ENCODE measurements at places on chromosomes 6 and 20.
A peak's percentile ranks its signal among the peaks of the same experiment; 100 is the strongest.

DNA sequence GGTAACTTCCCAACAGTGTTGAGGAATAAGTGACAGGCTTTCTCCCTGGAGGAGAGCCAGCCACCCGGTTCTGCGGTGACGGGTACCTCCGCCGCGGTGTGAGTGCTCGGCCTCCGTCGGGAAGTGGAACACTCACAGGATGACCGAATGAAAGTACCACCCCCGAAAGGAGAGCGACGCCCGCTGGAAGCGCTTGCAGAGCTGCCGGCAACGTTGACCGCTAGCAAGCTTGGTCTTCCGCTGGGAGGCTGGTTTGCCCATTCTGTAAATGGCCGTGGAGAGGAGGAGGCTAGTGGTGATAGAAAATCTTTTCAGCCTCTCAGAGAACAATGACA lies 614 bp upstream of the TMEM242 start:
- DNase-seq, result peak; percentile 90

- no peak for DNase-seq
These were observed 637 bp downstream of the UBR2 start for GRCh38 chr6:42564506-42564825.

DNA sequence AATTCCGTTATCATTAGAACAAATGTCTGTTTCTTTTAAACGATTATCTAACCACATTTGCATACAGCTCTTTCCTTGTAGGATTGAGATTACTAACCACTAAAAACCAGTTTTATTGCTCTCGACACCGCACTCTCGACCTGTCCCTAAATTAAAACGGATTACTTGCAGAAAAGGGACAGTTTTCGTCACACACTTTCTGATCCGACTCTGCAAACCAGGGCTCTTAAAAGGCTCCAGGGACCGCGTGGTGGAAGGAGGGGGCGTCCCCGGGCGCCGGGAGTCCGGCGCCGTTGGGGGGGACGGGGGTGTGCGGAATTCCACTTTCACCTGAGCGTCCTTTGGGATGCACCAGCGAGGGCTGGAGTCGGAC lies 731 bp downstream of the MAK start:
- DNase-seq, result peak; percentile 4

- DNase-seq, result no peak
These were observed 487.9 kb downstream of the RFPL4B start for GRCh38 chr6:112835078-112835477.

GRCh38 chr6:147534116-147534860 lies 25.8 kb downstream of the SAMD5 start:
- no peak for DNase-seq

DNA sequence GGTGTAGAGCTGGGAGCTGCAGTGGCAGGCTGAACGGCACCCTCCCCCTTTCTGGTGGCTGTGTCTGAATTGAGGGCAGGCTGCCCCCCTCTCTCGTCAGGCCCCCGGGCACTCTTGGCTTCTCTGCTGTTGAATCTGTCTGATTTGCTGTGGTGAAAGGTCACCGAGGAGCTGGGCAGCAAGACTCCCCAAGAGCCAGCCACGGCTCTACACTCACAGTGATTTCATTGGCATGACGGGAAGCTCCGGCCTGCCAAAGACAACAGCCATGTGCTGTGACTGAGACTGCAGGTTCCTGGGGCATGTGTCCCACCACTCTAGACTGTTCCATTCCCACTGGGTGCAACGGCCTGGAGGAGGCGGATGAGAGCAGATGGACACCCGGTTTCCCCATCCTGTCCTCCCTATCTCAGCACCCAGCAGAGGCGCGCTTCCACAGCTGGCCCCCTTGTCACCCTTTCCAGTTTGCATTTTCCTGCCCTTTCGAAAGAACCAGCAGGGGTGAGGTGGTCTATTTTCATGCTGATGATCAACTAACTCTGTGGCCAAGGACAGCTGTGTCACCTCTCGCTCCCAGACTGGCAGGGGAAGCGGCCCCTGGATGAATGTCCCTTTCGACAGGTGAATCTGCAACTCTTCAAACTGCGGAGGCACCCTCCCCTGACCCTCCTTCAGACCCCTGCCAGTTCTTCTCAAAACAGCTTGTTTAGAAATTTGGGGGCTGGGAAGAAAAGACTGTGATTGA lies 2.2 kb downstream of the APCDD1L start:
- no peak for DNase-seq

- no peak for DNase-seq
These were observed 69.5 kb downstream of the GTF2H5 start for GRCh38 chr6:158237656-158238055.

- peak; percentile 20 for DNase-seq
These were observed 188.3 kb upstream of the ZFP64 start for GRCh38 chr20:52379723-52380336.

DNA sequence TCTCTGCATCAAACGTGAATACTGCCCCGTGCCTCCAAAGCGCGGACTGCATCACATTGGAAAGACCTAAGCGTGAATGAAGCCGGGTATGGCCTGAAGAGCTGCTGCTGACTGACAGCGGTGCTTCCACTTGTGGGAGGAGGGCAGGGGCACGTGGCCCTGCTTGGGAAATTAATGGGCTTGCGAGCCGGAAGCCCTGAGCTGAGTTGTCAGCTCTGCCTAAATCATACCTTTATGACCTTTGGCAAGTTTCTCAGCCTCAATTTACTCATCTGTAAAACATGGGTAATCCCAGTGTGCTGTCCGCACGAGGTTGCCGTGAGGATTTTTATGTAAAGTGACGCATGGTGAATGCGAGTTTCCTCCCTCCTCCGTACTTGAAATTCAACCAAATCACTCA lies 67.0 kb upstream of the FOXQ1 start:
- DNase-seq, result no peak

Data from iris pigment epithelial cell (primary cell).